NCI-H1105 (cell line): ENCODE measurements at places on chromosomes 7 and 10.

DNA sequence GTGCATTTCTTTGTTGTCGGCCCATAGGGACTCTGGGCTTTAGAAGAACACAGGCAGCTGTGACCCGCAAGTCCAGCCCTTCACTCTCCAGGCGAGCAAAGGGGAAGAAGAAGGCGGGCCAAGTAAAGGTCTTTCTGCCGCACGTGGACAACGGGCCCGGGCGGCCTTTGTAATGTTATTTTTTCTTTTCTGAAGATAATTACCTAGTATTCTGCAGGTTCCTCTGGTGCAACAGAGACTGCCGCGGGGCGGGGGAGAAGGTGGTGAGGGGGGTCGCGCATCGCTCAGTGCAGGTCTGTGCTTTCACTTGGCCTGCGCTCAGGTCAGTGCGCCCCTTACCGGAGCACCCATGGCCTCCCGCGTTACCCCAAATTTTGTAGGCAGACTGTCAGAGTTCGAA lies 7.1 kb upstream of the TBX20 start:
- DNase-seq: no peak

GRCh38 chr10:114749510-114749909 lies 72.1 kb upstream of the FHIP2A start:
- DNase-seq: no peak

- no peak for DNase-seq
Observed at GRCh38 chr10:4725917-4726606, 99.9 kb upstream of the AKR1E2 start.

DNA sequence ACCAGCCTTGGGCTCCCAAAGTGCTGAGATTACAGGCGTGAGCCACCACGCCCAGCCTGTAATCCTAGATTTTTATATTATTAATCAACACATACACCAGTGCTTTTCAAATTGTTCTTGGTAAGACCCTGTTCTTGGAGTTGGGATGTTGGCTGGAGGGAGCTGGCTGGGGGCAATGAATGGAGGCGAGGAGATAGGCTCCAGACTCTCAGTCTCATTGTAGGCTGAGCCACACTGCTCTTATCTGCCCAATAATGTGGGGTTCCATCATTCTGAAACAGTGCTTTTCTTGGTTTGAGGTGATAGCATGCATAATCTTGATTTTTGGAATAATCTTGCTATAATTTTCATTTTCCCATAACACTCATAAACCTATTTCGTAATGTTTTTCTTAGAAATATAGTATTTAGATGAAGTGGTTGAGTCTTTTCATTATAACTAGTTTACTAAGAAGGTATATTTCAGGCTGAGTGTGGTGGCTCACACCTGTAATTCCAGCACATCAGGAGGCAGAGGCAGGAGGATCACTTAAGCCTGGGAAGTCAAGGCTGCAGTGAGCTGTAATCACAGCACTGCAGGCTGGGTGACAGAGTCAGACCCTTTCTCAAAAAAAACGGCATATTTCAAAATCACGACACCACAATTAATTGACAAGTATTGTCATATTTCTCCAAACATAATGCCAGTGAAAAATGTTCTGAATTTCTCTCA lies 65.1 kb upstream of the LYZL2 start:
- no peak for DNase-seq

- no peak for DNase-seq
Observed at GRCh38 chr7:77395626-77396025, 20.5 kb downstream of the GSAP start.

- no peak for DNase-seq
Observed at GRCh38 chr7:95527776-95528250, 42.1 kb downstream of the ASB4 start.

GRCh38 chr7:83769407-83769806 lies 120.5 kb upstream of the SEMA3E start:
- DNase-seq: no peak

DNA sequence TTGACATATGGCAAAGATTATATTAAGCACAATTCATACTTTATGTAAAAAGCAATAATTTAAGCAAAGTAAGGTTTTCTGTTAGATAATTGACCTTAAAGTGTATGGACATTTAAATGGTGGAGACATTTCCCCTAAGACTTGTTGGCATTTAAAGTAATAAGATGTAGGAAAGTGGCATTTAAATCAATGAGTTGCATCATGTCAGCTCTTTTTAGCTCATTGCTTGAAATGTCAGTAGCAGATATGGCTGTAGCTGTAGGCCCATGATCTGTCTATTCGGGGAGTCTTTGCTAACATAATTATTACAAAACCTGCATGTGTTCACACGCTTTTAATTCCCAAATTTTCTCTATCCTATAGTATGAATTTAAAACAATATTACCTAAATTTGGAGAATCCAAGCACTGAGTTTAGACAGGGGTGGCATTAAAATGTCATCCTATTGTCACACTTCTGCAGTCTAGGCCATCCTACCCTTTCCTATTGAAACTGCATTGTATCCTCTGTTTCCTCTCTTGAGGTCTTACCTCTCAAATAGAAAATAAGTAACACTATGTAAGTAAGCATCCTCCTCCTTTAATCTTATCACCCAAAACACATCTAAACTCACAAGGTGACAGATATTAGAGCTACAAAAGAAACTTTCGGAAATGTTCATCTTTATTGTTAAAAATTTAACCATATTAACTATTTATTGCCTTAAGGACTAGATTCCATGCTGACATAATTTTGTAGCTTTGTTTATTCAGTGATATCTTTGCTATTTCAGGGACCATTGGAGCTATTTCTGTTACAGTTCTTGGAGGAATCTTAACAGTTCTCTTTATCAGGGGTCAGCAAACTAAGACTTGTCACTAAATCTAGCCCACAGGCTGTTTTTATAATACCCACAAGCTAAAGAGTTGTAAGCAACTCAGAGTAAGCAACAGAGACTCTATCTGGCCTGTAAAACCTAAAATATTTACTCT lies 91.2 kb downstream of the LCOR start:
- no peak for DNase-seq

DNA sequence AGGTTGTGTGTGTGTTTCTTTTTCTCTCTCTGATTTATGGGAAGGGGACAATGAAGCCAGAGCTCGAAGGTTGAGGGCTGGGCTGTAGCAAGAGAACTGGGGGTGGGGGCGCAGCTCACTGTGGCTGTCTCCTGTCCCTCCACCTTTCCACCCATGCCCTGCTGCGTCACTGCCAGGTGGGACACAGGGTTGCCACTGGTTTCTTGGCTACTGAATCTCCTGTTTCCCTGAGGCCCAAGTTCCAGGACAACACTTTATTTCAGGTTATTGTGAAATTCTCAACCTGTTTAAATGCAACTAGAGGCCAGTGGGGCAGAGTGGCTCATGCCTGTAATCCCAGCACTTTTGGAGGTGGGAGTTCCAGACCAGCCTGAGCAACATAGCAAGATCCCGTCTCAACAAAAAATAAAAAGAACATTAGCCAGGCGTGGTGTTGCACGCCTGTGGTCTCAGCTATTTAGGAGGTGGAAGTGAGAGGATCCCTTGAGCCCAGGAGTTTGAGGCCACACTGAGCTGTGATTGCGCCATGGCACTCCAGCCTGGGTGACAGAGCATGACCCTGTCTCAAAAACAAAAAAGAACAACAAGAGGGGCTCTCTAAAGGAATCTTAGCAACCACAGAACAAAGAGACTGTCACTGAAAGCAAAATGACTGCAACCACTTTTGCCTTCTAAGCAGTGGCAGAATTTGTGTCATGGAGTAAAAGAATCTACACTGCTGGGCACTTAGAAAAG lies 22.6 kb downstream of the TBATA start:
- DNase-seq: no peak

GRCh38 chr7:37097983-37098382 lies 350.7 kb downstream of the ELMO1 start:
- DNase-seq: no peak

GRCh38 chr10:86261941-86262687 lies 104.5 kb downstream of the GRID1 start:
- DNase-seq: no peak

DNA sequence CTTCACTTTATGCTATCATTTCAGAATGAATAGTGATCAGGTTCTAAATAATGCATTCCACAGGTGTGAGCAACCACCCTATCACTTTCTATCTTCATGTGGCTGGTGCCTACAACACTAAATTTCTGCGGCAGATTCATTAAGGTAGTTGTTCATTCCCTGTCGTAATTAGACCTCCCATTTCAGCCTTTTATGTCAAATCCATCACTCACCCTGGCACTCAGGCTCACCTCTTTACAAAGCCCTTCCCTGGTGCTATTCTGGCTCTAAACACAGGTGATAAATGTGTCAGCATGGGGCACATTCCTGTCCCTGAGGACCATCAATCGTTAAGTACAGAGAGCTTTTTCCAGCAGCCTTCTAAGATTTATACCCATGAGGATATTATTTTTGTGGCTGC lies 300.0 kb upstream of the C7orf33 start:
- DNase-seq: no peak

DNA sequence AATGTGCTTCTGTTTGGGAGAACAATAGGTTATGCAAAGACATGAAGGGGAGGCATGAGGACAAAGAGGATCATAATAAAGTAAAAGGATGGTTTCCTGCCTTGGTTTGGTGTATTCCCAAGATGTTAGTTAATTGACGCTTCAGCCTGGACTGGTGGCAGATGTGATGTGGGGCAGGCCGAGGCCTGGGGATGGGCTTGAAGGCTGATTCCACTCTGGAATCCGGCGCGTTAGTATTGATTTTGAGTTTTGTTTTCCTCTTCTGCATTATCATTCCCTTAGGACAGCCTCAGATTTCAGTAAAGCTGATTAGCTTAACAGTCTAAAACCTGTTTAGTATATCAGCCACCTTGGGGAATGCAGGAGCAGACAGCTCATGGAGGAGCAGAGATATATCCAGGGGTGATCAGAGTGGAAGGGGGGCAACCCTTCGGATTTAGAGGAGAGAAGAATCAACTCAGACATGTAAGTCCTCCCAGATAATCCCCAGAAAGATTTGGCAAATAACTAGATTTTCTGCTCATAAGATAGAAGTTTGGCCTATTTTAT lies 159.8 kb upstream of the MTPN start:
- no peak for DNase-seq
